ENCODE measurements at places on chromosomes 3 and 15.
A peak's percentile ranks its signal among the peaks of the same experiment; 100 is the strongest.

- DNase-seq = peak; percentile 74
Observed at GRCh38 chr15:65077981-65078352, 1.4 kb downstream of the KBTBD13 start.

- no peak for DNase-seq
Observed at GRCh38 chr15:70102827-70103226, 5.1 kb upstream of the TLE3 start.

- DNase-seq = no peak
Observed at GRCh38 chr15:73756947-73757513, 3.9 kb upstream of the INSYN1 start.

DNA sequence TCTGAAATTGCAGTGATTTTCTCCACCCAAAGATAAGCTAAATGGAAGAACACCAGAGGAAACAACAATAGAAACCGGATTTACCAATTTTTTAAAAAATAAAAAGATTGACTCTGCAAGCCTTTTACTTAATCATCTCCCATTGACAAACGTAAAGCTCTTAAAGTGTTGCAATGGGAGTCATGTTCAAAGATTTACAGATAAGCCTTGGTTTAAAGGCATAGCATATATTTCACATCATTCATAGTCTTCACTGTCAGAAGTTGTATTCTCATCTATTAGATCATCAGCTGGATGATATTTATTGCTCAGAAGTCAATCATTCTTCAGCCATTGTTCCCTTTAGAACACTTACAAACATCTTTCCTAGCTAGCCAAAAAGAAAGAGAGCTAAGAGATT is 397.6 kb downstream of the GBE1 start:
- no peak for DNase-seq

DNA sequence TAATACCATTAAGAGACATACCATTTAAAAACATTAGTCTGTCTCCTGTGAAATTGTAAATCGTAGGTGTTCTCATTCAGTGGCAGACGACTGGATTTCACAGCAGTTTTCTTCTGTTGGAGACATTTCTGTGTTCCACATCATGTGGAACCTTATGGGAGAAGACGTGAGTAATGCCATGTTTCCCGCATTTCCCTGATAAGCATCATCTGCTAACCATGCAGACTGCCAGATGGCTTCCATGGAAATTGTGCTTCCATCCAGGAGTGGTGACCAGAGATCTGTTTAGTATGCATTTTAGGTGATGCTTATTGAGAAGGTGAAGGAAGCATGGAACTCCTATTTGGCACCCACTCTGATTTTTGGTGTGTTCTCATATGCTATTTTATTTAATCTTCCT is 28.4 kb upstream of the ST3GAL6 start:
- no peak for DNase-seq

DNA sequence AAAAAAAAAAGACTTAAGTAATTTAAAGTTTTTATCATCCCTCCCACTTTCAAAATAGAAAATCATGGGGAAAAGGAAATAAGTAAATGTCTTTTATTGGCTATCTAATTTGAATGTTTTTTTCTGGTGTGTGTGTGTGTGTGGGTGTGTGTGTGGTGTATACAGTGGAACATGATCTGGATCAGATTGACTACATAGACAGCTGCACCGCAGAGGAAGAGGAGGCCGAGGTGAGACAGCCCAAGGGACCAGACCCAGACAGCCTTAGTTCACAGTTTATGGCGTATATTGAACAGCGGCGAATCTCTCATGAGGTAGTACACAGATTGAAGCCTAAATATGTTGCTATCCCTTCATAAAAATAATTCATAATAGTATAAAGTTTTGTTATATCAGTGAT is 44.5 kb downstream of the LRCH3 start:
- DNase-seq = no peak

- DNase-seq = no peak
Observed at GRCh38 chr3:167887096-167887495, 151.6 kb downstream of the SERPINI1 start.

GRCh38 chr15:35215093-35215492 is 130.0 kb upstream of the NANOGP8 start:
- DNase-seq = no peak

GRCh38 chr3:23810343-23811184 is 4.8 kb downstream of the UBE2E1 start:
- DNase-seq = peak; percentile 45

GRCh38 chr3:133877221-133877620 is 18.5 kb downstream of the RAB6B start:
- no peak for DNase-seq

DNA sequence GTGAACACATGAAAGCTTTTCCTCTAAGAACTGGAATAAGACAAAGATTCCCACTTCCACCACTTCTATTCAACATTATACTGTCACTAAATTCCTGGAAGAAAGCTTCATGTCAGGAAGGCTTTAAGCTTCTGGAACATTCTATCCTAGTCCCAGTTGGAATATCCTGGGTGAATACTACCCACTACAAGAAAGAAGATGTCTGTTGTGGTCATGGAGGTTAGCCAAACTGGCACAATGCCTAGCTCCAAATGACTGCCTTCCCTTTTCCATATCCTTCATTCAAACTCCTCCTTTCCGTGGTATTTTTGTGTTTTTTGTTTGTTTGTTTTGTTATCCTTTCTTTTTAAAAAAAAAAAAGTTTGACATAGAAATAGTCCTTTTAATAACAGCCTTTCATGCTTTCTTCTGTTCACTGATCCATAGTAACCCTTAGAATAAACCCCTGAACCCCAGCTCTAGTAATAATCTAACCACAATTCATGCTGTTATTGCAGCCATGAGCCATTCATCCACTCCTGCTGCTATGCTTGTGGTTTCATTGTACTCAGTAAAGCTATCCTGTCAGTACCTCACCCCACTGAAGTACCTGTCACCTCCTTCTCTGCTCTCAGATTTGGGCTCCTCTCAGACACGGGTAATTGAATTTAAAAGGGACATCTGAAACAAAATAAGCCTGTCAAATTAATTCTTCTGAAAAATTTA is 447.5 kb downstream of the IGSF11 start:
- DNase-seq = no peak

DNA sequence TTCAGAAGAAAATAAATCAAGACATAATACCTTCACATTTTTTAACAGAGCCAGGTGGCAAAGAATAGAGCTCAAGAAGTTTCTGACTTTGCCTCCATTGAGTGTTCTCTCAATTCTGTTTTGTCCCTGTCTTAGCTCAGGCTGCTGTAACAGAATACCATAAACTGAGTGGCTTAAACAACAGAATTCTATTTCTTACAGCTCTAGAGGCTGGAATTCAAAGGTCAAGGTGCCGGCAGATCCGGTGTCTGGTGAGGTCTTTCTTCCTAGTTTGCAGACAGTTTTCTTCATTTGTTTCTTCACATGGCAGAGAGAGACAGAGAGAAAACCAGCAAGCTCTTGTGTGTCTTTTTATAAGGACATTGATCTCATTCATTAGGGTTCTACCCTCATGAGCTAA is 25.6 kb downstream of the IQCH start:
- DNase-seq = no peak

DNA sequence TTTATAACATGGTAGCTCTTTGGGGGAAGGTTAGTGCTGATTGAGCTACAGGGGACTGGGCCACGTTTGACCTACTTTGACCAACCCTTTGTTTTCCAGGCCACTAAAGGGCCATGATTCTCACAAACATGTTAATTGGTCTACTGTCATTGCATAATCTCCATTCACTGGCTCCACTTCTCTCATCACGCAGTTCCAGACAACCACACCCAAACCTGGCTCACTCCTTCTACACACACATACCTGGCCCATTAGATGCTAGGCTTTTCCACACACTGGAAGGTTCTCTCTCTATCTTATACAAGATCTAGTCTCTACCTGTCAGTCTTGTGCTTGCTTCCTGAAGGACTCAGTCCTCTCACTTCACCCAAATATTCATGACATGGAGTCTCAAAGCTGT is 15.9 kb downstream of the TGM5 start:
- no peak for DNase-seq

- DNase-seq = no peak
Observed at GRCh38 chr3:31541089-31541488, 8.4 kb downstream of the STT3B start.

- no peak for DNase-seq
Observed at GRCh38 chr3:137008976-137009375, 51.2 kb downstream of the IL20RB start.

- DNase-seq = no peak
Observed at GRCh38 chr3:94896994-94897393, 834.1 kb downstream of the NSUN3 start.

GRCh38 chr3:8154617-8155016 is 347.0 kb upstream of the LMCD1 start:
- no peak for DNase-seq

- no peak for DNase-seq
Observed at GRCh38 chr3:71303627-71304200, 279.8 kb downstream of the FOXP1 start.

- DNase-seq = no peak
Observed at GRCh38 chr15:58457466-58457965, 25.7 kb downstream of the LIPC start.

DNA sequence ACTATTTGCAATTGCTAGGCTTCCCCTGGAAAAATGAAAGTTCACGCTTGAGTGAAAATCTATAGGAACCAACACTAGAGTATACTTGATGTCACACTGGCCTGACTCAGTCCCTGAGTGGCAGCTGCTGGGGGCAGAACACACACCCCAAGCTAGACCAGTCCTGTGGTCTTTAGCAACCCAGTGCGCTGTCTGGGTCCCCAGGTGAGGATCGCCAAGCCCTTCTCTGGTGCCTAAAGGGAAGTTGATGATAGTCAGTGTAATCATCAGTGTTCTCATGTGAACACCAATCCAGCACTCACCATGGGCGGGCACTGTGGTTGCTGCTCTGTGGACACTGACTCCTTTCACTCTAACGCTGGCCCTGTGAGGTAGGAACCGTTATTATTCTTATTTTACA is 11.2 kb downstream of the ALDH1A3 start:
- no peak for DNase-seq

DNA sequence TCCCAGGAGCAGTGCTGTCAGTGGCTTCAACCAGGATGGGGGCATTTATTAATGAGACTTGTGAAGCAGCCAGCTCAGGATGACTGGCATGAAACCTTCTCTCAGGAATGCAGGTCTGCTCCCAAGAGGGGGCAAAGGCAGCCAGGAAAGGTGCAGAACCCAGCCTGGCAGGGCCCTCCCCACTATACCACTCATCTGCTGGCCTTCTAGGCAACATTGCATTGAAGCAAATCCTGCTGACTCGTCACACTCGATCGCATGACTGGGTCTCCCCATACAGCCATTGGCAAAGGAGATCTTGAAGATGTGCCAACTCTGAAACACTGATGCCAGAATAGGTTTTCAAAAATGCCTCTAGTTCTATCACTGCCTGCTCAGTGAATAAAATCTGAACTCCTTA is 65.7 kb upstream of the CMTM7 start:
- DNase-seq = no peak

GRCh38 chr3:150253622-150254021 is 154.5 kb upstream of the TSC22D2 start:
- peak; percentile 28 for DNase-seq

DNA sequence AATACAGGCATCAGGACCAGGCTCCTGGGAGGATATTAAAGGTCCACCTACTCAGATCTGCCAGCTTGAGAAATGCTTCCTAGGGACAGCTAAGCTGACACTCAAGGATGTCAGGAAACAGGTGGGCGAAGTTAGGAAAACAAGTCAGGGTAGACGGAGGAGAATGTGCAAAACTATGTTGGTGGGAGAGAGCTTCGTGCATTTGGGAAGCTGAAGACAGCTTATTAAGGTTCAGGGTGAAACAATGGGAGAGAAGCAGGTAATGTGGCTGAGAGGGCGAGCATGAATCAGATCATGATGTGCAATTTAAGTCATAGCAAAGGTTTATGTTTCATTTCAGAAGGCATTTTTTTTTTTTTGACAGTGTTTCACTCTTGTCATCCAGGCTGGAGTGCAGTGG is 297.2 kb upstream of the ATP10A start:
- DNase-seq = no peak

- DNase-seq = no peak
Observed at GRCh38 chr3:177346878-177347277, 149.6 kb upstream of the TBL1XR1 start.

DNA sequence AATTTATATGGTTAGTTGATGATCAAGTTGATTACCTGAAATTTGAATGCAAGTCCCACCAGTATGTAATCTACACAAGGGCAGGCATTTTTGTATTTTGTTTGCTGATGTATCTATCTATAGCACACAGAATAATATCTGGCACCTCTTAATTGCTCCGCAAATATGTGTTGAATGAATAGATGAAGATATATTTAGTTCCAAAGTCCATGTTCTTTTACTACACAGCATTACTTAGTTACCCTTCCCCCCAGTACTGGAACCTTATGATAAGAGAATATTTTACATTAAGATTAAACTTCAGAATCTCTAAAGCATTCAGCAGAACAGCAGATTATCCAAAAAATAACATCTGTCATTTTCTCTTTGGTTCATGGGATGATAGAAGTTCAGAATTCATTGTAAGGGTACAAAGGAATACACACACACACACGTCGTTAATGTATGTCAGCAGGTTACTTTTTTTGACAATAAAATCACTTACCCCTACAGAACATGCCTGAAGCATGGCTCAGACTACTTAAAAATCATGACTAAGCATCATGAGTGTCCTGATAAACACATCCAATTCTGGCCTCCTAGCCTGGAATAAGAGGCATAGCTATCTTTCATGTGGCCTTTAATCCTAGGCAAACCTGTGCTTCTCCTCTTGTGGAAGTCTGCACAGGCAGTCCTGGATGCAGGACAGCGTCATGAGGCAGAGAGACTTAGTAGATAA is 148.9 kb upstream of the TBC1D5 start:
- no peak for DNase-seq

- no peak for DNase-seq
Observed at GRCh38 chr15:69357773-69358771, 56.1 kb upstream of the KIF23 start.

GRCh38 chr15:51837792-51838251 is 8.4 kb downstream of the TMOD3 start:
- DNase-seq = no peak

DNA sequence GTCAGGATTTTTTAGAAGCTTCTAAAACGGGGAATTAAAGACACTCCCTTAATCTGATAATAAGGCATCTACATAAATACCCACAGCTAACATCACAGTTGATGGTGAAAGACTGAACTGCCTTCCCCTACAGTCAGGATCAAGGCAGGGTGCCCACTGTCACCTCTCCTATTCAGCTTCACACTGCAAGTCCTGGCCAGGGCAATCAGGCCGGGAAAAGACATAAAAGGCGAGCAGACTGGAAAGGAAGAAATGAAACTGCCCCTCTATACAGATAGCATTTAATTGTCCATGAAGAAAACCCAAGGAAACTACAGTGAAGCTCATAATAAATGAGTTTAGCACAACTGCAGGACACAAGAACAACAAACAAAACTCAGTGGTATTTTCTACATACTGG is 61.7 kb downstream of the HERC2 start:
- DNase-seq = no peak

GRCh38 chr3:72193771-72194430 is 409.0 kb upstream of the PROK2 start:
- no peak for DNase-seq

DNA sequence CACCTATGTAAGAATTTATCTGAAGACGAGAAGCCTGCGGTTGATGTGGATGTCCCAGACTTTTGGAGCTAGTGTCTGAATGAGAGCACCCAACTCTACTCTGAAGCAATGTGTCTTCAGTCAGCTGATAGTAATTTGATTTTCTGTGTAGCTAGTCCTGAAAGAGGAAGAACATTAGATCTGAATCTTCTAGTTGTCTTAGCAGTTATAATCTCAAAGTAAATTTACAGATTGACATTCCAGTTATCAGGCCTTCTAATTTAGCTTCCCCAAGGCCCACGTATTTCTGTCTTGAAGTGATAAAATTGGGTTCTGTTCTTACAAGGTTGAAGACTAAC is 1.5 kb downstream of the TCAIM start:
- DNase-seq = no peak

All from upper lobe of left lung (tissue), 6 donors.